ENCODE measurements at places on chromosomes 7 and 10.

DNA sequence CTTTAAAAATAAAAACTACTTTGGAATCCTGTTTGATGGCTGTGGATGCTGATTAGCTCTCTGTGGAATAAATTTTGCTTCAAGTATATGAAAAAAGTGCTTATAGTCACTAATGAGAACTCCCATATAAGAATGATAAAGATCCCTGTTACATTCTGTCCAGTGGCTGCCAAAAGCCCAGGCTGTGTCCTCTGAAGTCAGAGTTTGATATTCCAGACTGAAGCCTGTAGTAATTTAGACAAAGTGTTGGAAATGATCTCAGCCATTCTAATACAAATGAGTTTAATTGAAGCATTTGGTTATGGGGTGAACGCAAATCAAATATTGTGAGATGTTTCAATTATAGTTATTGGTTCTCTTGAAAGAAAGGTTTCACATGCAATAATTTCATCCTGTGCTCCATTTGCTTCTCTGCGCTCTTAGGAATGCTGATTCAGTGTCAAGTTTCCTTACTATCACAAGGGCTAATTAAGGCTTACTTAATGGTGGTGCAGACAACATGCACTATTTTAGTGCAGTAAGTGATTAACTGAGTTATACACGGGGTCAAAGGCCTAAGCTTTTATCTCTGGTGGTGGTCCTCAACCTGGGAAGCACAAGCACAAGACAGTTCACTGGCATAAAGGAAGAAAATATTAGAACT, 867.6 kb downstream of the SORCS1 start:
- DNase-seq, result no peak

- DNase-seq, result no peak
These were observed 53.9 kb upstream of the IL6 start for GRCh38 chr7:22672846-22673680.

GRCh38 chr7:101235050-101235449, 2.6 kb downstream of the CLDN15 start:
- no peak for DNase-seq

GRCh38 chr7:26066736-26067135, 85.3 kb upstream of the NFE2L3 start:
- no peak for DNase-seq

GRCh38 chr10:82176587-82176986, 301.6 kb downstream of the NRG3 start:
- DNase-seq, result no peak

DNA sequence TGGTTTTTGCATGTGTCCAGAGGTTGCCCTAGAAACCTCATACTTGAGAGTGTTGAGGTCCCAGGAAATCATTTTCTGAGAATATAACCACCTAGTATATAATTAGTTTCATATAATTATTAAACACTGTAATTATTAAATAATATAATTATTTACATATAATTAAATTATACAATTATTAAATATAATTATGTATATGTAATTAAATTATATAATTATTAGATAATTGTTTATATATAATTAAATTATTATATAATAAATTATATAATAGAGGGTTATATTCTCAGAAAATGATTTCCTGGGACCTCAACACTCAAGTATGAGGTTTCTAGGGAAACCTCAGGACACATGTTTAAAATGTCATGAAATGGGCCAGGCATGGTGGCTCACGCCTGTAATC, 27.6 kb downstream of the SCRN1 start:
- DNase-seq, result no peak

DNA sequence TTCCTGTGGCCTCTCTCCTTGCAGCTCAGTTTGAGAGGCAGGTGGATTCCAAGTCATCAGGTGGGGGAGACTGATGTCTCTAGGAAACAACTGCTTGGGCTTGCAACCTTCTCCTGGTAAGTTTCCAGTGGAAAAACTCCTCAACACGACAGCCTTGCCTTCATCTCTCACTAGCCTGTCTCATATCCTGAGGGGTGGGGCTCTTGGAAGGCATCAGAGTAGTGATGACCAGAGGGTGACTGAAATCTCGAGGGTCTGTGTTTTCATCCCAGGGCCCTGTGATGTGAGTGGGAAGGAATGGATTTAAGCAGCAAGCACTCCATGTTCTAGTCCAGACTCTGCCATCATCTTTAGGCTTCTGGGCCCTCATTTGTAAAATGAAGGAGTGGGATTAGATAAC, 107.0 kb downstream of the NRP1 start:
- DNase-seq, result no peak

DNA sequence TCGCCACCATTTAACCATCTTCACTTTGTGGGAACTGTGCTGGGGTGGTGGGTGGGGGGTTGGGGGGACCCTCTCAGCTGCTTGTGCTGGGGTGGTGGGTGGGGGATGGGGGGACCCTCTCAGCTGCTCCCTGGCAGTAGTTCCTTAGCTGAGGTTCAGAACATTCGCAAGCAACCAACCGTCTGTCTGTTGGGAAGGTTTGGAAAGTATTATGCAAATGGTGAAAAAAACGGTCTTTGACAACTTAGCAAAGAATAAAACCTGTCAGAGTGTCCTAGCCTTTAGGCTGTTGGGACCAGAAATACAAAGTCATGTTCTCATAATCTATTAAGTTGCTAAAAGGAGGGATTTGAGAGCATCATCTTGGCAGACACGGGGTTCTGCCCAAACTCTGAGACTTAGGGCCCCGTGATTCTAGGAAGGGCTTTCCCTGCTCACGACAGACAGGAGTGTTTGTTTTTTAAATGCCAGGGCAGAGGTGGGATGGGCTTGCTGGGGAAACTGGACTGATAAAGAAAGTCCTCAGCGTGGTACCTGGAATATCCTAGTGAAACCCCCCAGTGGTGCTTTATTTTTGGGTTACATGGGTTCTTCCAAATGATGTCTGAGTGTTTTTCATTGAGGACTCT, 14.1 kb upstream of the SRGN start:
- DNase-seq, result no peak

DNA sequence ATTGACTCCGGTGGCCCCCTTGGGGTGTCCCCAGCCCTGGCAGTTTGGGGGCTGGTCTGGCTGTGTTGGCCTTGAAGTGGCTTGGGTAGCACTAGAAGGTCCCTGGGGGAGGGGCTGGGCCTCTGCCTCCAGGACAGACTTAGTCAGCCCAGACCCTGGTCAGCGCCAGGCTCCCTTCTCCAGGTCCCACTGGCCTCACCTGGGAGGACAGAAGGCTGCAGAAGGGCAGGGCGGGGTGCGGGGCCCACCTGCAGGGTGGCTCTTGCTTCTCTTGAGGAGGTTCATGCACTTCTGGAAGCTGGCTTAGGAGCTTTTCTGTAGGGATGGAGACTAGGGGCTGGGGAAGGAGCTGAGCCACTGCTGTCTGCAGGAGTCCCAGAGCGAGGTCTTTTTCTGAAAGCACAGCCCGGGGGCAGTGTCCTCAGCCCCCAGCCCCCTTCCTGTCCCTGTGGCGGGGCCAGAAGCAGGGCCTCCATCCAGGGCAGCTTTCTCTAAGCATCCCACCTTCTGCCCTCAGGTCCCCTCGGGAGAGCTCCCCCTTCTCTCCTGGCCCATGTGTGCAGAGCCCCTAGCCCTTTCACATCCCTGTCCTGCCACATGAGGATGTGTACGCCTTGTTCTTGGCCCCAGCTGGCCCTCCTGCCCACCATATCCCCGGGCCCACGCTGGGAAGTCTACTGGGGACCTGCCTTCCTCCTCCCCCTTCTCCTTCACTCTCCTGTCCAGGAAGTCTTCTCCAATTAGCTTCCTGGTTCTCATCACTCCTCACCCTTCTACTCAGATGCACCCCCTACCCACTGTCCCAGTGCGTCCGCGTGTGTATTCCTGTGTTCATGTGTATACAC, 11.0 kb downstream of the TBATA start:
- no peak for DNase-seq

GRCh38 chr10:129764901-129765663, 199.0 kb downstream of the EBF3 start:
- no peak for DNase-seq

- peak; percentile 5 for DNase-seq
These were observed 23.0 kb downstream of the ZFAND2A start for GRCh38 chr7:1136841-1137516.

DNA sequence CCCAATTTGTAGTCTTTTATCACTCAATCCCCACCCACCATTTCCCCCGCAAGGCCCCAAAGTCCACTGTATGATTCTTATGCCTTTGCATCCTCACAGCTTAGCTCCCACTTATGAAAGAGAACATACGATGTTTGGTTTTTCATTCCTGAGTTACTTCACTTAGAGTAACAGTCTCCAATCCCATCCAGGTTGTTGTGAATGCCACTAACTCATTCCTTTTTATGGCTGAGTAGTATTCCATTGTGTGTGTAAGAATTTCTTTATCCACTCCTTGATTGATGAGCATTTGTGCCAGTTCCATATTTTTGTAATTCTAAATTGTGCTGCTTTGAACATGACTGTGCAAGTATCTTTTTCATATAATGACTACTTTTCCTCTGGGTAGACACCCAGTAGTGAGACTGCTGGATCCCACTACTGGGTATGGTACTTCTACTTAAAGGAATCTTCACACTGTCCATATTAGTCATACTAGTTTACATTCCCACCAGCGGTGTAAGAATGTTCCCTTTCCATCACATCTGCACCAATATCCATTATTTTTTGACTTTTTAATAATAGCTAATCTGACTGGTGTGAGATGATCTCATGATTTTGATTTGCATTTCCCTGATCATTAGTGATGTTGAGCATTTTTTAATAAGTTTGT, 152.6 kb downstream of the JMJD1C start:
- DNase-seq, result no peak

GRCh38 chr7:27295236-27295635, 52.6 kb downstream of the EVX1 start:
- DNase-seq, result no peak

DNA sequence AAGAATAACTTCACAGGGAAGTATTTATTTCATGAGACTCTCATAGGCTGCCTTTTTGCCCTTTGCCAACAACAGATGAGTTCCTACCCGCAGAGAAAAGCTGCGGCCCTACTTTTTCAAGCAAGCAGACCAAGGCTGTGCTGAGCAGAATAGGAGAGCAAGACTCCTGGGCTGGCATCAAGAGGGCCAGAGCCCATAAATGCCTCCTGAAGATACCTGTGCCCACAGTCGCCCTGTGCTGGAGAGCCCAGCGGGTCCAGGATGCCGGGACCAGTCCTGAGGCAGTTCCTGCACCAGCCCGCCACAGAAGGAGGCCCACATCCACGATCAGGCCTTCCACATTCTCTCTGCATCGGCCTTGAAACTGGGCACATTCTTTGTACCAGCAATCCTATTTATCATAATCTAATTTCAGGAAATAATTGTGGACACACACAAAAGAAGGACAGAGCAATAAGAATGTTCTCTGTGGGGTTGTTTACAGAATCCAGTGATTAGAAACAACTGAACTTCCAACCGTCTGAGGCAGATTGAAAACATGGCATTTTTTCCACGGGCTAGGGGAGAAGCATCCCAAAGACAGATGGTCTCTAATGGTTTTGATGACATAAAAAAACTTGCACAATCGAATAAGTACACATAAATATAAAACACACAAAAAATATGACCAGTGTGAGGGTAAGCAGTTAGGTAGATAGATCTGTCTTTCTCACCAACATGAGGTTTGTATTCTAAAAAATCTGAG, 95.6 kb downstream of the CPXM2 start:
- DNase-seq, result no peak

GRCh38 chr10:13690281-13690825, 103.6 kb downstream of the PRPF18 start:
- DNase-seq, result no peak
